Placental epithelial cell (primary cell): ENCODE measurements at places on chromosomes 2 and 18. TPM values are rescaled to one million over a fixed set of nuclear protein-coding genes. Genes with fewer than 3 reads are reported as not detected.

Gene CD226
- total RNA-seq, result under 0.01 and 0.11 TPM in 2 replicates

Gene RASGRP3
- total RNA-seq, result not detected in 2 replicates

Gene TRPM8
- not detected in 2 replicates for total RNA-seq

Gene CAPN10
- 16.9 and 17.5 TPM in 2 replicates for total RNA-seq

Gene TMEFF2
- not detected in 2 replicates for total RNA-seq

Gene CDH19
- total RNA-seq, result not detected in 2 replicates

Gene AMER3
- total RNA-seq, result not detected in 2 replicates

Gene TXNDC2
- total RNA-seq, result not detected in 2 replicates

Gene KCNF1
- total RNA-seq, result not detected in 2 replicates

Gene IL36A
- total RNA-seq, result not detected in 2 replicates

Gene CD8B2
- 0.11 TPM in 1 of 2 replicates, not detected in the other for total RNA-seq

Gene ATIC
- total RNA-seq, result 19.4 and 21.2 TPM in 2 replicates

Gene USP34
- 97.8 and 107 TPM in 2 replicates for total RNA-seq

Gene FBLN7
- total RNA-seq, result 4.6 and 26.7 TPM in 2 replicates

Gene PSMA8
- 1.4 TPM in 1 of 2 replicates, not detected in the other for total RNA-seq

Gene KCNG2
- total RNA-seq, result not detected in 2 replicates

Gene ITPRIPL1
- total RNA-seq, result 3.0 and 4.3 TPM in 2 replicates

Gene KRTCAP3
- 8.2 and 22.0 TPM in 2 replicates for total RNA-seq

Gene MAPRE2
- total RNA-seq, result 30.6 and 31.1 TPM in 2 replicates

Gene PRKAG3
- not detected in 2 replicates for total RNA-seq

Gene GPR45
- total RNA-seq, result 0.33 TPM in 1 of 2 replicates, not detected in the other

Gene CLIP4
- total RNA-seq, result 2.7 and 4.2 TPM in 2 replicates

Gene CRYGC
- not detected in 2 replicates for total RNA-seq

Gene DSEL
- 24.3 and 28.7 TPM in 2 replicates for total RNA-seq

Gene PDCD1
- total RNA-seq, result not detected in 2 replicates

Gene INO80B
- total RNA-seq, result 15.7 and 18.1 TPM in 2 replicates

Gene RAB31
- 34.2 and 43.6 TPM in 2 replicates for total RNA-seq

Gene CEP76
- 3.9 and 4.9 TPM in 2 replicates for total RNA-seq

Gene CCDC85A
- 1.1 and 2.0 TPM in 2 replicates for total RNA-seq

Gene SLC9A4
- total RNA-seq, result 0.22 and 0.79 TPM in 2 replicates

Gene CKAP2L
- total RNA-seq, result 3.1 and 4.9 TPM in 2 replicates

Gene MARCO
- total RNA-seq, result 0.22 TPM in 1 of 2 replicates, not detected in the other

Gene EML6
- 0.33 and 0.79 TPM in 2 replicates for total RNA-seq

Gene MALT1
- total RNA-seq, result 51.4 and 70.3 TPM in 2 replicates

Gene OSR1
- 114 and 277 TPM in 2 replicates for total RNA-seq

Gene RAB17
- under 0.01 and 1.3 TPM in 2 replicates for total RNA-seq

Gene SERPINB13
- total RNA-seq, result not detected in 2 replicates
